ENCODE measurements at places on chromosomes 7 and 10.

GRCh38 chr10:2798336-2799022 is 268.9 kb upstream of the PFKP start:
- no peak for DNase-seq

DNA sequence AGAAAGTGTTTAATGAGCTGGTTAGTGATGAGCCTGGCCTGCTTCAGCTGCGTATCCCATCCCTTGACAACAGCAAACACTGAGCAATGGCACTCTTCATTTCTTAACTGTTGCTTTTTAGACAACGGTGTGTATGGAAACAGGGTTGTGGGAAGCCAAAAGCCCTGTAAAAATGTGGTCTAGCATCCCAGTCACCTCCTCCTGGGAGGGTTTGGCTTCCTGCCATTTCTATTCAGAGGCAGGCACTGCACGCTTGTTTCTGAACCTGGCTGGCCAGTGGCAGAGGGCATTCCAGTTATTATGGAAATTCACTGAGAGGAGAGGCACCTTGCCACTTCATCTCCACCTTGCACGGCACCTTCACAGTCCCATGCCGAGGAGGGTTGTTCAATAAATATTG is 123.0 kb upstream of the ADARB2 start:
- DNase-seq = no peak

- DNase-seq = no peak
Measured at GRCh38 chr7:89145801-89146200, 350.3 kb upstream of the TEX47 start.

- DNase-seq = no peak
Measured at GRCh38 chr10:19204246-19204917, 155.8 kb downstream of the MALRD1 start.

DNA sequence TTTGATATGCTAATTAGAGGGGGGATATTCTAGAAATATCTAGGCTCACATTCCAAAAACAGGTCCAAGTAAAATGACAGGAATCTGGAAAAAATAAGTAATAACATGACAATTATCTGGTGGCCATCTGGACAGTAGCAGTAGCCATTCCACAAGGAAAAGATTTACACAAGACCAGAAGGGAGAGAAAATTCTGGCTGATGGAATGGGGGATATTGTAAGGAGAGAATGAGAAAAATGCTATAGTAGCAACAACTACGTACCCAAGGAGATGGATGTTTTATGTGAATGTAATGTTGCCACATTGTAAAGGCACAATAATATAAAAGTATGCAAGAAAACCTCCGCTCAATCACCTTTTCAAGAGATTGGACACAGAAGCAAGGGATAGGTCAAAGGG is 5.4 kb downstream of the MYOF start:
- DNase-seq = no peak

DNA sequence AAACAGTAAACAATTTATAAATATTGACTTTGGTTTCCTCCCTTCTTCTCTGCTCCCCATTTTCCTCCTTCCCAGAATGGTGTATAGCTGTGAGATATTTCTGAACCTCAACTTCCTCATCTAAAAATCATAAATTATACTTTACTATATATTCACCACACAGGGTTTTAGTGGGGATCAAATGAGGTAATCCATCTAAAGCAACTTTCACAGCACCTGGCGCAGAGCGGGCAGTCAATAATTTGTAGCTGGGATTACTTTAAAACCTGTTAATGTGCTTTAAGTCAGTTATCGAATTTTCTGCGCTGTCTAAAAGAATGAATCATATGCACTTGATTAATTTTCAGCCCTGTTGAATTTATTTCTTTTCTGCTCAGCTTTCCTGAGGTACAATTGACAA is 172.7 kb downstream of the PTEN start:
- DNase-seq = no peak

DNA sequence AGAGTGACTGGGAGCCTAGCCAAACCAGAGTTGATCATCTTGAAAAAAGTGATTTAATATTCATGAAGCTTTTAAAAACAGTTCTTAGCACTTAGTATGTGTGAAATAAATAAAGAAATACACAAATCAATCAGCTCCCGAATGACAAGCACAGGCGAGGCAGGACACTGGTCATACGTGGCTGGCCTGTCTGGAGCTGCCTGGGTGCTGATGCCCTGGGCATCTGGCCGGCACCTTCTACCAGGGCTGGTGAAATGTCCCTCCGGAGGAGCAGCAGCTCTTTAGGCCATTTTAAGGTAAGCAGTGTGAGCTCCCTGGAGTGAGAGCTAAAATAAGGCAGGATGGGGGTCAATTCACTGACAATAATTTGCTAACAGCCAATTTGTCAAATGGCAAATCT is 23.7 kb downstream of the IL15RA start:
- DNase-seq = no peak

DNA sequence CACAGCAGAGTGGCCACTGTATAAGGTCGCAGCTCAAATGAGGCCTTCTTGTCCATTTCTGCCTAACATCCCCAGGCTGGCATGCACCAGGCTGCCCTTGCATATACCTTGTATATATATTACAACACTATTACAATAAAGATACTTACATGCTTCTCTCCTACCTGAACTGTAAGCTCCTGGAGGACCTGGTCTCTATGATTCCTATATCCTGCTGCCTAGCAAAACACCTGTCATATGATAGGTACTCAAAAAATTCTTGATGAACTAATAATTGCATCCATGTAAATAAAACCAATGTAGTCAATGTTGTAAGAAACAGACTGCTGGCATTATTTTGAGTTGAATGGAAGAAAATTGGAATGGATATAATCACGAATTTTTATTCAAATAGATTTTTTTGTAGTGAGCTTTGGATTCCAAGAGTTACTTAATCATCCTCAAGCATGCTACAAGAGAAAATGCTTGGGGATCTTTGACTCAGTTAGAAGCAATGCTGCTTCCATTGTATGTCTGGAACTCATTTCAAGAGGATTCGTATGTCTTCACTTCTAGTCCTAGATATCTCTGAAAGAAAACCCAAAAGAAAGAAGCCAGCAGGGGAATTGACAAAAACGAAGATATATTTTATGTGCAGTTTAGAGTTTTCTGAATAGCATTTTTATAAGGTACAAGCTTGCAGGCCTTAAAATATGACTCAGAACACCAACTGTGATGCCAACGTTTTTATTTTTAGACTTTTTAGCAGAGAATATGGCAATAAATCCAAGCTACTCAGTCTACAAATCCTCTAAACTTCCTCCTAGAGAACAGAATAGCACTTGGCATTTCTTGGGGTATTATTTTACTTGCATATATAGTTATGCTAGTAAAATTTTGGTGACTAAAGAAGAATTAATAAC is 53.1 kb downstream of the OSBPL3 start:
- no peak for DNase-seq

DNA sequence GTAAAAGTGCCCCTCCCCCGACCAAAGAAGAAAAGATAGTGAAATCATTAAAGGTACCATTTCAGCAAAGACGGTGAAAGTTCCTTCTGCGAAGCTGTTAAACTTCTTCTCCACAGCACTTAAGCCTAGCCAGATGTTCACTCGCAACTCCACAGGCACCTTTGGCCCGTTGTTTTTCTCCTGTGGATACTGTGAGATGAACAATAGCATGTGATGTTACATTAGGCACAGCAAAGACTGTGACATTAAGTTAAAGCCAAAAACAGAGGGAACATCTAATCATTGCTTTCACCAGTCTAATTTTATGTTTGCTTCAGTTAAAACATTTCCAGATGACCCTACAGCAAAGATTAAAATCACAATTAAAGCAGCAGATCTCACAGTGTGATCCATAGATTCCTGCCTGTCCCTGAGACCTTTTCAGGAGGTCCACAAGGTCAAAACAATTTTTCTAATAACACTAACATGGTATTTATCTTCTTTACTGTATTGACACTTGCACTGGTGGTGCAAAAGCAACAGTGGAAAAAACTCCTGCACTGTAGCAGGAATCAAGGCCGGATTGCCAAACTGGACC is 112.5 kb downstream of the MYOF start:
- DNase-seq = no peak

DNA sequence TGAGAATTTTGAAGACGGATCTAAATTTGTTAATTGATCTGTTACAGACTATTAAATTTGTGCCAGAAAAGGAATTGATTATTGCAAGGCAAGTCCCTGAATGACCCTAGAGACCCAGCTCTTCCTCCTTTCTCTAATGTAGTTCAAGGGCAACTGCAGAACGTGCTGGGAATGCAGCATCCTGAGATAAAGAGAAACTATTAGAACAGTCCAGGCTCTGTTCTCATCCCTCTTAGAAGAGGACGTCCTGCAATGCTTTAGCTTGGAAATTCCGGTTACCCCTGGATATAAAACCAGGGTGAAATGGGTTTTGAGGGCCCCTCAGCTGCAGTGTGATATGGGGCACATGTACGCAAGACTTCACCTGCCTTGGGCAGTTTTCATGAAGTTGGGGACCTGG is 67.3 kb downstream of the PTN start:
- DNase-seq = no peak

GRCh38 chr10:89887406-89887805 is 186.0 kb downstream of the KIF20B start:
- DNase-seq = no peak

DNA sequence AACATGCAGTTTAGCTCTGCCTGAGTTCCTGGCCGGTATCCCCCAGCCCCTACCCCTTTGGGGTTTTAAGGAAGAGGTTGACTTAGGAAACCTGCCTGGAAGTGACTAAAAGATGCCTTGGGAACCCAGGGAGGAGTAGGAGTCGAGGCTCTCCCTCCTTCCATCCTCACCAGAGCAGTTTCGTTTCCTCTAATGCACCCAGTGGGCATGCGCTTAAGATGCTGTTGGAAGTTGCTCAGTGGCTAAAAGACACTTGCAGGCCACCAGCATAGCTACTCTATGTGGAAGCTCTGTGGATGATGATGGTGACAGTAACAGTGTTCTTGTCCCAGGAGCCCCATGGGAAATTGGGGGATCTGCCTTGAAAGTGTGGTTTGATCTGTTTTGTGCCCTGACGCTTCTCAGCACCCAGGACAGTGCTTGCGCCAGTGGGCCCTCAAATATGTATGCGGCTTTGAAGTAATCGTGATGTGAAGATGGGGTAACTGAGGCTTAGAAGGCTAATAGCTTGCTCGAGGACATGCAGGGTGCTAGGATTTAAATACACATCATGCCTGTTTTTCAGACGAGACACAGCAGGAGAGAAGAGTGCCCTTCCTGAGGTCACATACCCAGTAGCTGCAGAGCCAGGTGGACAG is 32.0 kb downstream of the TBATA start:
- DNase-seq = no peak

- DNase-seq = no peak
Measured at GRCh38 chr7:46682836-46683624, 762.0 kb upstream of the IGFBP3 start.

- no peak for DNase-seq
Measured at GRCh38 chr10:70693619-70694335, 21.5 kb downstream of the ADAMTS14 start.

DNA sequence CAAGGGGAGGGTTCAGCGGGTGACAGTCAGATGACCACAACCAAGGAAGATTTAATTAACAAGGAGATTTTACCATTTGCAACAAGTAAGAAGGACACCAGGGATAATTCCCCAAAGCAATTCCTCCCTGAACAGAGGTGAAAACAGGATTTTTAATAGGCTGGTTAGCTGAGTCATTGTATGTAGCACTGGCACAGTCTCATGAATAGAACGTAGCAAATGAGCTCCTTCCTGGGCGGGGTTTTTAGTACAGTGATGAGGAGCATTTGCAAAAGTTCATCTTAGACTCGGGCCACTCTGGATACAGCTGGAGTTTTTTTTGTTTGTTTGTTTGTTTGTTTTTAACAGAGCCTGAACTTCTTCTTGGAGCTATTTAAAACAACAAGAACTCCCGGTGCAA is 39.0 kb downstream of the TAC1 start:
- no peak for DNase-seq

GRCh38 chr10:17445400-17445998 is 8.9 kb downstream of the ST8SIA6 start:
- no peak for DNase-seq

DNA sequence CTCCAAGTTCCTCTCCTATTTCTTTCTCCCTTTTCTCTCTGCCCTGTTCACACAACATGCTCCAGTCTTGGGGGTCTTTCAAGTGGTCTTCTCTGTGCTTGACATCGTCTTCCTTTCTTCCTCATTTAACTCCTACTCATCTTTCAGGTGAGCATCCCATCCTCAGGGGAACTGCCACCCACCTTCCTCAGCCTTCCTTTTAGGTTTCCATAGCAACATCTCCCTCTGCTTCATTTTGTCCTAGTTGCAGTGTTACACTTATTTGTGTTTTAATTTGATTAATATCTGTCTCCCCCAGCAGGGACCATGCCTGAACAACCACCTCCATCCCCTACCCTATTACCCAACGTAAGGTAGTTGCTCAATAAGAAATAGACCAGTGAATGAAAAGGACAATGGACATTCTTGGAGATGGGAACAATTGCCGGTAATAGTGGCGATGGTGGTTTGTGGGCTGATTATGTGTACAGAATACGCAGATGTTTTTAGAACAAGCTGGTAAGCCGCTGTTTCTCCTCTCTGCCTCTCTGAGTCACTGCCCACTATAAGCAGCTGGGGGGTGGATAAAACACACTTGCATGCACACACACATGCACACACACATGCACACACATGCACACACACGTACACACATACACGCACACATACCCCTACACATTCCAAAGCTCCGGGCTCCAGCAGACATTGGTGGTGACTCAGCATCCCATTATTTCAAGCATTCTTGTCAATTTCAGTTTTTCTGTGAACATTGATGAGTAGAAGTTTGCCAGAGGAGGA is 251.6 kb downstream of the GATA3 start:
- DNase-seq = no peak

- no peak for DNase-seq
Measured at GRCh38 chr7:51481421-51481820, 164.8 kb upstream of the COBL start.

DNA sequence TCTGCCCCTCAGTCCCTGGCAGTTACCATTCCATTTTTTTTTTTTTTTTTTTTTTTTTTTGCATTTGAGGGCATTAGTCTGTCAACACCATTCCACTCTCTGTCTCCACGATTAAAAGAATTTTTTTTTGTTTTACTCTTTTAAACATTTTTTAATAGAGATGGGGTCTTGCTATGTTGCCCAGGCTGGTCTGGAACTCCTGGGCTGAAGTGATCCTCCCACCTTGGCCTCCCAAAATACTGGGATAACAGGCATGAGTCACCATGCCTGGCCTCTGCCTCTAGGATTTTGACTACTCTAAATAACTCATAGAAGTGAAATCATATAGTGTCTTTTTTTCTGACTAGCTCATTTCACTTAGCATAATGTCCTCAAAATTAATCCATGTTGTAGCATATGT is 16.5 kb upstream of the CLDN3 start:
- no peak for DNase-seq

- DNase-seq = no peak
Measured at GRCh38 chr10:70776455-70777005, 8.6 kb downstream of the TBATA start.

- no peak for DNase-seq
Measured at GRCh38 chr7:136079478-136079892, 102.3 kb upstream of the MTPN start.

GRCh38 chr10:94853065-94853464 is 85.4 kb upstream of the CYP2C9 start:
- DNase-seq = no peak

GRCh38 chr10:77671594-77672252 is 34.1 kb upstream of the KCNMA1 start:
- DNase-seq = no peak

Measured in anterior cingulate cortex (tissue), 58 donors.